Jurkat, Clone E6-1 (cell line): ENCODE measurements at places on chromosomes 6 and 20.
A peak's percentile ranks its signal among the peaks of the same experiment; 100 is the strongest.

- no peak for DNase-seq
Measured at GRCh38 chr6:6640926-6641325, 52.4 kb downstream of the LY86 start.

DNA sequence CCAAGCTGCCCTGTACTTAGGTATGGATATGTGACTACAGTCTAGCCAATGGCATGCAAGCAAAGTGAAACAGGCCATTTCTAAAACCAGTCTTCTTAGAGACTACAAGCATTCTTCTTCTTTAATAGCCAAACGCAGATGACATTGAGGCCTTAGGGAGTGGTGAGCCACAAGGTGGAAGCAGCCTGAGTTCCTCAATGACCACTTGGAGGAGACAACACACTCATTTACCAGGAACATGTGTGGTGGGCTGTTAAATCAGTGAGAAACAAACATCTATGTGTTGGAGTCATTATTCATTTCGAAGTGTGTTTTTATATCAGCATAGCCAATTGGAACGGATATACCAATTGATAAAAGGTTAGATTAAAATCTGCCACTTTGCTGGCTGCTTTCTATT is 122.0 kb downstream of the GFRAL start:
- DNase-seq: no peak

GRCh38 chr6:141877275-141877983 is 255.3 kb upstream of the GJE1 start:
- no peak for DNase-seq

DNA sequence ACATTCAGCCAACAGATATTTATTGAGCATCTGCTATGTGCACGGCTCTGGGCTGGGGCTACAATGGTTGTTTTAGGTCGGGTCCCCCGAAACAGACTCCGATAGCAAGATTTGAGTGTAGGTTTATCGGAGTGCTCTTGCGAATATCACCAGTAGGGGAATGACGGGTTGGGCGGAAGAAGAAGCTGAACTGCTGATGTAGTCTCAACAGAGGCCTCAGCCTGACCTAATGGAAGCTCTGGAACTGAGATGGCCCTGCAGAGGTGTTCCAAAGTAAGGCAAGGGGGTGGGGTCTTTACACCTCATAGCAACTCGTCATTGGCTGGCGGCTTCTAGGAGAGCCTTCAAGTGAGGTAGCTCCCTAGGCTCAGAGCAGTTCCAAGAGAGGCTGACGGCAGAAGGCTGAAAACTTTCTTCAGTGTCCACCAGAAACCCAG is 1.1 kb downstream of the L3MBTL1 start:
- no peak for DNase-seq

- no peak for DNase-seq
Measured at GRCh38 chr6:134936931-134937330, 13.0 kb downstream of the ALDH8A1 start.

DNA sequence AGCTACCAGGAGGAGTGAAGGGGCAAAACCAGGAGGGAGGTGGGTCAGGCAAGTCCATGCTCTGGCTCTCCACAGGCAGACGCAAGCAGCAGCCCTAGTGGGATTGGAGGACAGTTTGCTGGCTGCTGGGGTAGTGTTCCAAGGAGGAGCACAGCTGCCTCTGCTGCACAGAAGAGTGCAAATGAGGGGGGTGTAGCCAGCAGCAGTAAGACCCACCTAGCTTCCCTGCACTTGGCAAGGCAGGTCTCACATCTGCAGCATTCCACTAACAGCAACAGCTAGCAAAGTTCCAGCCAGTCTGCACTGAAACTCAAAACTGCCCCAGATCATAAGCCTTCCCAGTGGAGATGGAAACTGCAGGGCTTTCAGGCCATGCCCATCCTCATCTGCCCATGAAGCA is 405.0 kb downstream of the UTRN start:
- DNase-seq: no peak

DNA sequence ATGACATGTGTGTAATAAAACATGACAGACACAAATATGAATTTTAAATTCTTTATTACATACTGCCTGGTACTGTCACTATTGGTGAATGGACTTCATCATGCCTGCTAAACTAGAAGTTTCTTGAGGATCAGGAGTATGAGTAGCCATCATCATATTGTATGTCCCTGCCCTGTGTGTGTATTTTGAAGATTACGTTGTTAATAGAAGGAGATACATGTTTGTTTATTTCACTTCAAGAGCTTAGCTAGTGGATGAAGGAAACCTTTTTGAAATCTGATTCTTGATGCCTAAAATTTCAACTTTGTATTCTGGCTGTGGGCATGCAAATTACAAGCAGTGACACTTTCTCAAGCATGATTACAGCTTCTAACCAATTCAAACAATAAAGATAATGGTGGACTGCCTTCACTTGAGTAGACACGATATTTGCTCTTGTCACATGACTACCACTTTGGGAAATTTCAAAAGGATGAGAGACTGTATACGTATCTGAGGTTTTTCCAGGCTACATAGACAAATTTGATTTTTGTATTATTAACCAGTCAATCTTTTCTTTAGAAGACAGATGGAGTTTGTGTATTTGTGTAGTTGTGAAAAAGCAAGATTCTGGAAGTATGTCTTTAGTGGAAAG is 3.5 kb downstream of the TBPL1 start:
- DNase-seq: no peak

DNA sequence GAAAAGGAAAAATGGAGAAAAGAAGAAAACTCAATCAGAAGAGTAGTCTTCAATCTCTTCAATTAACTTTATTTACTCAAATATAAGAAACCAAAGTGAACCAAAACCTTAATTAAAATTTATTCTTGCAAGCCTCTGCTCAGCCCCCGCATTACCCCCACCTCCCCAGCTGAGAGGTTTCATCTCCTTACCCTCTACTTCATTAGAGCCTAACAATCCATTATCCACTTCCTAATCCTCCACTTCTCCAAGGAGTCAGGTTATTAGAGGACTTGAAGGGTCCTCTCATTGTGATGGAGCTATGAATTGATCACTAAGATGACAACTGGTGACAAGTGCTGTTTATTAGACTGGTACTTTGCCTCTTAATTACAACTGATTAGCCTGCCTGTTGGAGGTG is 956.5 kb downstream of the TFAP2A start:
- DNase-seq: no peak

- DNase-seq: no peak
Measured at GRCh38 chr20:51346686-51347485, 195.6 kb downstream of the NFATC2 start.

DNA sequence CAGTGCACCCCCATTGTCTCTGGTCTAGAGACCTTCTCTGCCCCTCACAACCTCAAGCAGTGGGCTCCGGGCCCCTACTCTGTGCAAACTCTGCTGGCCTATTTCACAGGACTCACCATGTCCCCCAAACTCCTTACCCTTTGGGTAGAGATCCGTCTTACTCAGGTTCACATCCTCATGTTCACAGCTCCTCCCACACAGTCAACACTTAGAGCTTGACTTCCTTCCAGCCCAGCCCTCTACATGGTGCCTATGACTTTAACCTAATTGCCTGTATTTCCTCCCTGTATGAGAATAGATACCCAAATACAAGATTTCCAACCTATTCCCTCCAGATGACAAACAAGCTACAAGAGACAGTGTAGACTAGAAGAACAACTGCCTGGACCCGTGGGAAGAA is 528.6 kb upstream of the JARID2 start:
- DNase-seq: peak; percentile 70

- DNase-seq: no peak
Measured at GRCh38 chr20:41406896-41407444, 40.4 kb upstream of the EMILIN3 start.

GRCh38 chr20:36342331-36343120 is 36.4 kb downstream of the DLGAP4 start:
- DNase-seq: no peak

DNA sequence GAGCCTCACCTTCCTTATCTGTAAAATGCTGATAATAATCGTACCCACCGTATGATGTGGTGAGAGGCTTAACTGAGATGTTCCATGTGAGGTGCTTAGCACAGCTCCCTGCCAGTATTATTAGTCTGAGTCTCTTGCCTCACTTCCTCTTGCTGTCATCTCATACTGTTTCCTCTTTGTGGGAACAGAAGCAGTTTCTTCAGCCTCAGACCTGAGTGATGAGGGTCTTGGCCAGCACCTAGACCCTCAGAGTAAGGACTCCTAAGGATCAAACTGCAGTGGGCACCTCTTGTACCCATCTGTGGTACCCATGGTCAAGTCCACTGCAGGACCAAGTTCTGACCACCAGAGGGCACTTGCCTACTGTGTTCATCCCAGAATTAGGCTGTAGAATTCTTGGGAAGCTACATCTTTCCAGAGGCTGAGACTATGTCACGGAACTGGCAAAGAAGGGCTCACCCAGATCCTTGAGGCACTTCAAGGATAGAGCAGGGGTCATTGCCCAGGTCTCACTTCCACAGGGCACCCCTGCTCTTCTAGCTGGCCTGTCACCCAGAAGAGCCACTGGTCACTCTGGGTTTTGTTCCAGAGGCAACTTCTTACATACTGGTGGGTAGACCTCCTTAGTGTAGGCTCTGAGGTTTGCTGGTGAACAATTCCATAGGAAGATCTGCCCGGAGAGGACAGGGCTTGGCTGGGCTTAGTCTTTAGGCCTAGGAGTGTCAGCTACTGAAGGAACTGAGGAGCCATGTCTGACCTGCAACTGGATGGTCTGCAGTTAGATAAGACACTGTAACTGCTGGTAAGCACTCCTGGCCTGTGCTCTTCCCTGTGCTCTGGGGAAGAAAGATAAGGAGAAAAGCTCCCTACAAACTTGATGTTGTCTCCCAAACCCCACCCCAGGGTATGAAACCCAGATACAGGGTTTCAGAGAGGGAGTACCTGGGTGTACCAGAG is 20.6 kb upstream of the SGK2 start:
- DNase-seq: peak; percentile 70

- DNase-seq: no peak
Measured at GRCh38 chr20:24880356-24880755, 68.7 kb upstream of the CST7 start.

- DNase-seq: no peak
Measured at GRCh38 chr20:32763202-32764004, 1.2 kb downstream of the DNMT3B start.

DNA sequence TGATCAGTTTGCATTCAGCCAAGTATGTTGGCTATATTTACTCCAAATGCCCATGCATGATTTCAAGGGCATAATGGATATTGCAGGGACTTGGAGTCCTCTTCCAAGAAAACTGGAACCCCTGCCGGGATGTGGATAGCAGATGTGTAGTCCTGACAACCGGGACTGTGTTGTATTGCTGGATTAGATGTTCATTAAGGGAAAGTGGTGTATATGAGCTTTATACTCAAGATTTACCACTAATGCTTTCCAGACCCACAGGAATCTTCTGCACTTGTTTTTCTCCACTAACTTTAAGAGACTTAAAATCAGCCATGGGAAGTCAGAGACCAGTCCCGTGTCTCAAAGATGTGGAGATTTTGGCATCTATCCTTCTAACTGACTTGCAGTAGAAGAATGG is 770.9 kb downstream of the HDGFL1 start:
- no peak for DNase-seq

- DNase-seq: no peak
Measured at GRCh38 chr20:46151936-46152335, 33.8 kb downstream of the CD40 start.

DNA sequence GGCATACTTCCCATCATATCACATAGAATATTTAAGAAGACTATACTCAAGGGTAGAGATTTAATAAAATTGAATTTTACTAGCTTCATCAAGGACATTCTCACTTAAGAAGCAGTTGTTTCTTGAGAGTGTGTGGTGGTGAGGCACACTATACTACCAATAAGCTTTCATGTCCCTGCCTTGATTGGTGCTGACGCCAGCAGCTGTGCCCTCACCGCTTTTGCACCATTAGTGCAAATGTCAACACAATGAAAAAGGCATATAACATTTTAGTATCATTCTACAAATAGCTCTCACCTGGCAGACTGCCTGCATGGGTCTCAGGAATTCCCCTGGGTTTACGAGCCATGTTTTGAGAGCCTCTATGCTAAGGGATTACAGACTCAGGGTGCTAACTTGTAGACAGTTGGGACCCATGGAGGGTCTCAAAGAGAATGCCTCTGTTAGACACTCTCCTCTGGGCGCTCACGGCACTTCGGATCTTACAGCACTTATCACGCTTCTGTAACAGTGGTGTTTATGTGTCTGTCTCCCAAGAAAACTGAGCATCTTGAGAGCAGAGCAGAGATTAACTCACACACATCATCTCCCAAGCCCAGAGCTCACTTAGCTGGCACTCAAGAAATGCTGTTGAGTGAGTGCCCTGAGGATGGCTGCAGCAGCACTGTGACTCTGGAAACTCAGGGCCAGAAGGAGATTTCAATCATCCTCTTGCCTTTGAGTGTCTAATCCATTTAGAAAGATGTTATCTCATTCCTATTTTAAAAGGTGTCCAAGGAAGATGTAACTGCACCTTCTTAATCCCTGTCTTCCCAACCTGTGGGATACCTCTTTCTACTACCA is 143.3 kb upstream of the GPR6 start:
- no peak for DNase-seq

- no peak for DNase-seq
Measured at GRCh38 chr6:8857160-8857559, 421.8 kb upstream of the SLC35B3 start.

DNA sequence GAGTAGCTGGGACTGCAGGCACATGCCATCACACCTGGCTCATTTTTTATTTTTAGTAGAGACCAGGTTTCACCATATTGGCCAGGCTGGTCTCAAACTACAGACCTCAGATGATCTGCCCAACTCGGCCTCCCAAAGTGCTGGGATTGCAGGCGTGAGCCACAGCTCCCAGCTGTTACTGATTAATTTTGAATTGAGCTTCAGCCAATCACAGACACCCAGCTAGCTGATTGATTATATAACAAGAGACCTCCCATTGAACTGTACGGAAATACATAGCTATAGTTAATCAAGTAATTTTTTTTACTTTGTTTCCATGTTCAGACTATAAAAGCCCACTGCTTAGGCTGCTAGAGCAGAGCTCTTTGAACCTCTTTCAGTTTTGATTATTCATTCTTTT is 31.6 kb downstream of the PKIB start:
- DNase-seq: no peak

GRCh38 chr6:80095600-80095999 is 10.9 kb upstream of the BCKDHB start:
- peak; percentile 71 for DNase-seq

- DNase-seq: peak; percentile 77
Measured at GRCh38 chr6:13478525-13478966, 8.9 kb downstream of the GFOD1 start.

DNA sequence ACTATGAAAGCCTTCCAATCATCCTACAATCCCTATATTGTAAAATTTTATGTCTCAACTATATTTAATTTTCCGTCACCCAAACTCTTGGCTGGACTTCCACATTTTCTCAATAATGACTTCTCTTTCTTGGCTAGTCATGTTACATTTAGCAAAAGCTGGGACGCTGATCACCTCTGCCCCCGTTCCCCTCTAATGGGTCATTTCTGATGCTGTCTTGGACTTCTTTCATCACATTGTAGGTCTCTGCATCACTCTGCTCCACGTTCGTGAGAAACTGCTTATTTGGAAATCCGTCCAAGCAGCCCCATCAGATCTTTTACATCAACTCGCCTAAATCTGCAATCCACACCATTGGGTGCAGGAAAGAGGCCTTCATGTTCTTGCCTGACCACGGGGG is 203.8 kb downstream of the MYLK4 start:
- no peak for DNase-seq
